ENCODE measurements at places on chromosomes 7 and 10.
A peak's percentile ranks its signal among the peaks of the same experiment; 100 is the strongest.

DNA sequence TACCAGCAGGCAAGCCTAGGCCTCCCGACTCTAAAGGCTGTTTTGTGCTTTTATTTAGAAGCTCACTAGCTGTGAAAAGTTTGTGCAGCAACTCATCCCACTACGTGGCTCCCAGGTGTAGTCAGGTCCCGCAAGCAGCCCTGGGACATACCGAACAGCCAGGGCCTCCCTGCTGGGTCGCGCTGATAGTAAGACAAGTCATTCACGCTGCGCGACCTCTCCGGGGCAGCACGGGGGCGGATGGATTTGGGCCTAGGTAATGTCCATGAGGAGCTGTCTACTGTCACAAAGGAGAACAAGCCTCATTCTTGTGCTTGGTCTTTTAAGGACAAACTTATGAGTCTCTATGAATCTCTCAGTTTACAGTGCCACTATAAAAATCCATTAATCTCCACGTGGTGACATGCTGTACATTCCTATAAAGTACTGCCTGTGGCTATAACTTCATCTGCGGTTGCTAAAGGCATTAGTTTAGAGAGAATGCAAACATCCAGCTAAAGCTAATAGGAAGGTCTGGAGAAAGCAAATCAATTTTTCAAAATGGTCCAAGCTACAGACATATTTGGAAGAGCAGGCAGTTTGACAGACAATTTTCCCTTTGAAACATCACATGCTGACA is 546.8 kb downstream of the PHTF2 start:
- peak; percentile 44 for DNase-seq

GRCh38 chr7:135959646-135960363 is 17.4 kb downstream of the MTPN start:
- no peak for DNase-seq

DNA sequence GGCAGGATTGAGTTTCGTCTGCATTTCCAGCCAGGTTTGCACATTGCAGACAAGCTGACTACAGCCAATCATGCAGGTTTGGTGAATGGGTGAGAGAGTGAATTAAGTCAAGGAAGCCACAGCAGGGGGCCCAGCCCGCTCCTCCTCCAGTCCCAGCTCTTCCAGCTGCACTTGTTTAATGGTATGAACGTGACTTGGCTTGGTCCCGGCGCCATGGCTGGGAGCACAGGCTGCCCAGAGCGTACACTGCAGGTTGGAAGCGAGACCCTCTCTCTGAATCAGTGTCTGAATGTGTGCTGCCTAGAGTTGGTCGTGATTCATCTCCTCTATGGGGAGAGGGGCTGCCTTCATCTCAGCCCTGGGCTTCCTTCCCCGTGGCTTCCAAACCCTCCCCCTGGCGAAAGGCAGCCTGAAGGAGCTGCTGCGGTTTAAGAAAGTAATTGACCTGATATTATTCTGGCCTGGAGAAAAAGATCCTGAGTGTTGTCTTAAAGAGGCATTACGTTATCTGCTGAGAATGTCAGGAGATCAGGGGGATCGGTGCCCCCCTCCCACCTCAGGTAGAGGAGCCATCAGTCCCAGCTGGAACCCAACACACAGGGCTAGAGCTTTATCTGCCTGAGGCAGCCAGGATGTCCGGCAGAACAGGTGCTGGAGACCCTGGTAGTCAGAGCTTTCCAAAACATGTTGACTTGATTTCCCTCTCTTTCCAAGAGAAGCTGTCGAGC is 132.1 kb downstream of the COL26A1 start:
- no peak for DNase-seq

- DNase-seq, result no peak
Observed at GRCh38 chr7:38746438-38746837, 115.3 kb upstream of the AMPH start.

DNA sequence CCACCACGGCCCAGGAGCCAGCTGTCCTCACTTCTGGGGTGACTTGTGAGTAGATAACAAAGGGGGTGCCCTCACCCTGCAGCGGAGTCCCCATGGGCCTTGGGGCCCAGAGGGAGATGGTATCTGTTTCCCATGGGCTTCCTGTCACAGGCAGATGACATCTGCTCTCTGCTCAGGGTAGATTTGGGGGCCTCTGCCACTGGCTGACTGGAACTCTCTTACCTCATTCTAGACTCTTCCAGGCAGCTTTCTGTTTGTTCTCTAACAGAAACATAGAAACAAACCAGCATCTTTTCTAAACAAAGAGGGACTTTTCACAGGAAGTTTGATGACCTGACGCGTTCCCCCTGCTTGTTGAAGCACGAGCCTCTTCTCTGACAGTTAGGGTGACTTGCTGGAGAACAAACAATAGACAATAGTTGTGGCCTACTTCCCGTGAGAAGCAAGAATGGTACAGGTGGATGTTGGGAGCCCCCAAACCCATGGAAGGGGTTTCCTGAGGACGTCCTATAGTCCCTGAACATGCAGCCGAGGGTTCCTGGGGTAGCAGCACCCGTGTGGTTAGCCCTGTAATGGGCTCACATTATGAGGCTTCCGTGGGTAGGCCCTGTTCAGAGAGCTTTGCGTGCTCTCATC is 61.6 kb downstream of the GRK5 start:
- DNase-seq, result no peak

- no peak for DNase-seq
Observed at GRCh38 chr10:114491419-114491818, 87.1 kb upstream of the AFAP1L2 start.

DNA sequence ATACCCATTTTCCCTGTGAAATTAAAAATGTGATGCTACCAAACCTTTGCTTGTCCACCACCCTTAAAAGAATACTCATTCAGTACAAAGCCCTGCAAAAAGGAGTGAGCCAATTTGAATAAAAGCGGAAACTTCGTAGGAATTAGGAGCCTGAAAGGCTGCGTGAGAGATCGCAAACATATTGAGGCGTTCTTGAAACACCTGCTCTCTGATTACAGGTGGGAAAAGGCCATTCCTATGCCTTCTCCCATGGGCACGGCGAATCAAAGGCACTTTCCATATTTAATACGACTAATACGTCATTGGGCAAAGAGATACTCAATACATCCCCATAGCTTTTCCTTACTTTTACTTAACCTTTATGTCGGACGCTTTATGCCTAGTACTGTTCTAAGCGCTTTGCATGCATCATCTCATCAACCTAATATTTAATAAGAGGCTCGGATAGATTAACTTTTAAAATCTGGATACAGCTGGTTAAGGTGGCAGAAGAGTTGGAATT is 30.9 kb upstream of the KMT2E start:
- no peak for DNase-seq

DNA sequence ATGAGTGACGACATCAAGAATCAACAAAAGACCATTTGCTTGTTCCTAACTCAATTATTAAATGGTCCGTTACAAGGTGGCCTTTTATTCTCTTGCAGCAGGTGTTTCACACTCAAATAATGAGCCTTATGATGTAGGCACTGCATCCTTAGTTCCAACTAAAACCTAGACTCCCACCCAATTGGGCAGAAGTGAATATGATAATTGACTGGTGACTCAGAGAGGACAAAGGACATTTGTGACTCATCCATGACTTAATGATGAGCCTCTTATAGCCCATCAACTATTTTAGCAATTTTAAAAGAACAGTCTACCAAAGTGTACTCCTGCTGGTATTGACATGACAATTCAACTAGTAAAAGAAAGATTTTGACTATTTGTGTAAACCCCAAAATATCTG is 1027.8 kb upstream of the PHF14 start:
- DNase-seq, result no peak

DNA sequence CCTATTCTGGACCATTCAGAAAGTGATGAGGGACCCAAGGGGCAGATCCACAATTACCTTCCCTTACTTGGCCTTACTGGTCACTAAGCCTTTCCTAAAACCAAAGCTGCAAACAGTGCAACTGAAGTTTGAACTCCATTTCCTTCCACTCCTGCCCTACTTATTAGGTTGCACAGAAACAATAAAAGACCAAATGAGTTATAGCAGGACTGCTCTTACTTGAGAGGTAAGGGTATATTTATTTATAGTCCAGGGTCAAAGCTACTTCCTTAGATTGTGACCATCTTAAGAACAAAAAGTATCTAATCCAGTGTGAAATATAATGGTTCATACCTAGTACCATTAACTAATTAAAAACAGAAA is 27.0 kb downstream of the CDK6 start:
- no peak for DNase-seq

DNA sequence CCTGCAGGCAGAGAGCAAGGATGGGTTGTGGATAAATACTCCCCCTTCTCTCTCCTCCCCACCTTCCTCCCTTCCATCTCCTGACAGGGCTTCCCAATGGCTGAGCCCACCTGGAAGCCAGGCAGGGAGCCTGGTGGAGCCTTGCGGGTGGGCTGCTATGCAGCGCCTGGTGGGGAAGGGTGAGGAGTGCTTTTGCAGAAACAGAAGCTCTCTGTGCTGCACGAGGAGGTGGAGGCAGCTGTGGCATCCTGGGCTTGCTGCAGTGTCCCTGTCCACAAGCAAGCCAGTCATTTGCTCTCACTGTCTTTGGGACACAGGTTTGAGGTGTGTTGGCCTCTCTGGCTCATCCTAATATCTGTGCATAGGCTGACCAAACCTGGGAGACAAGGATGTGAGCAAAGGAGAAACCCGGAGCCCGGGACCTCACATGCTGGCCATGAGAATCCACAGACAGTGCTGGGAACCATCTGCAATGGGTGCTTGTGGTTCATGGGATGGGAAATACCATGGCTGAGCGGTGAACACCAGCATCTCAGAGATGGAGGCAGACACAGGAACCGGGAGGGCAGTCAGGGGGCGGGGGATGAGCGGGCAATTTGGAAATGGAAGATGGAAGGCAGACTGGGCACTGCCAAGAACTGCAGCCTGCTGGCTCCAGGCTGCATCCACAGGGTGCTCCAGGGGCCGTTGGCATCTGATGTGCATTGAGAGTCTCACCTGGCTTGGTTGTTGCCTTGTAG is 364.2 kb downstream of the GLRX3 start:
- no peak for DNase-seq

DNA sequence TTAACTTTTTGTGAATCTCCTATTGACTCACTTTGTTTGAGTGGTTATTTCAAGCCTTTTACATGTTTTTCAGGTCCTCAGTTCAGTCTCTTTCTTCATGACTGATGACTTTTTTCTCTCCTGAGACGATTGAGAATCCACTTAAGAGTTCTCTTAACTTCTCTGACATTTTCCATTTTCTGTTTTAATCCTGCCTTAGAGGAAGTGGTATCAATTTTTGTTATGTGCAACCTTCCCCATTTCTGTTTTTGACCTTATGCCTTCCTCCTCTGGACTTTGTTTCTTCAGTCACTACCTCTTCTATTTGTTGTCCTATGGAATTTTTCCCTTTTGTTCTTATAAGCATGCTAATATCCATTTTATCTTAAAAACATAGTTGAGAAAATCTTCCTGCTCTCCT is 2.4 kb downstream of the PSMC2 start:
- DNase-seq, result no peak

- DNase-seq, result peak; percentile 3
Observed at GRCh38 chr7:39810710-39811109, 139.3 kb upstream of the CDK13 start.

GRCh38 chr7:30800785-30801252 is 29.6 kb downstream of the MINDY4 start:
- peak; percentile 39 for DNase-seq

DNA sequence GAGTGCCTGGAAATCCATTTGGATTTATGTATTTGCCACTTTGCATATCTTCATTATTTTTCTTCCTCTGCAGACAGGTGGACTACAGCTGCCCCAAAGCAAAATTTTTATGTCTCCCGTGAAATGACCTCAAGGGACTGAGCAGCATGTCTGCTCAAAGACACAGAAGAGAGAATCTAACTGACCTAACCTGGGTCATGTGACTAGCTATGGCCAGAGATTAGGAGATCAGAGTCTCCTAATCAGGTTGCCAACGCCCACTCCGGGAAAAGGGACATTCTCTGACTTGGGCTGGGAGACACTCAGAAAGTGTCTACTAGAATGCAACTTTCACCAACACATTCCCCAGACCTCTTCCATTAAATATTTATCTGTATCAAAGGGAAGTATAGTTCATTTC is 2.5 kb upstream of the BAMBI start:
- no peak for DNase-seq

DNA sequence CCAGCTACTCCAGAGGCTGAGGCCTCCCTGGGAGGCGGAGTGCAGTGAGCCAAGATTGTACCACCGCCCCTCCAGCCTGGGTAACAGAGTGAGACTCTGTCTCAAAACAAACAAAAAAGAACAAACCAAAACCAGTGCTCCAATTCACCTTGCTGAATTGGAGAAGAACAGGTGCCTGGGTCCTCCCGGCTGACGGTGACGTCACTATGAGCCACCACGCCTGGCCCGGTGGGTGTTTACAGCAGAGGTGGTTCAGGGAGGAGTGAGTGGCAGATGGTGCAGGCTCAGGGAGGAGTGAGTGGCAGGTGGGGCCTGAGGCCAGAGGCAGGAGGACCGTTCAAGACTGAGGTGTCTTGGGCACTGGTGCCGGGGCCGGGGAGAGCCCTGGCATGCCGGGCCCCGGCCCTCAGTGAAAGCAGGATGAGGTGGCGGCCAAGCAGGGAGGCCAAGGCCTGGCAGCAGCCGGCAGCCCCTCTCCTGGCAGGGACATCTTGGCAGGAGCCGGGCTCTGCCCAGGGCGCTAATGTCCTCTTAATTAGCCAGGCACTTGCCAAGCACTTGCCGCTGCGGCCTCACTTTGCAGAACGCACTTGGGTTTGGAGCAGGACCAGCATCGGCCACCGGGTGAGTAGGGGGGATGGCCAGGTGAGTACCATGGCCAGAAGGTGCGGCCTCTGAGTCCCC is 162.8 kb upstream of the TNRC18 start:
- no peak for DNase-seq

DNA sequence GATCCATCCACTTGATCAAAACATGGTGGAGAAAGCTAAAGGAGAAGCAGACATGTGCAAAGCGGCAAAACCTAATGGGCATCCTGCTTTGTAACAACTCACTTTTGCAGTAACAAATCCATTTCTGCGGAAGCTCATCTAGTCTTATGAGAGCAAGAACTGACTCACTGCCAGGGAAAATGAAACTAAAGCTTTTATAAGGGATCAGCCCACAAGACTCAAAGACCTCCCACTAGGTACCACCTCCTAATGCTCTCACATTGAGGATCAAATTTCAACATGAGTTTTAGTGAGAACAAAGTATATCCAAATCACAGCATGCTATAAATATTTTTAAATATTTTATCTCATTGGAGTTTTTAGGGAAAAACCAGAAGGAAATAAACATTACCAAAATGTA is 120.1 kb upstream of the GNAI1 start:
- DNase-seq, result no peak

DNA sequence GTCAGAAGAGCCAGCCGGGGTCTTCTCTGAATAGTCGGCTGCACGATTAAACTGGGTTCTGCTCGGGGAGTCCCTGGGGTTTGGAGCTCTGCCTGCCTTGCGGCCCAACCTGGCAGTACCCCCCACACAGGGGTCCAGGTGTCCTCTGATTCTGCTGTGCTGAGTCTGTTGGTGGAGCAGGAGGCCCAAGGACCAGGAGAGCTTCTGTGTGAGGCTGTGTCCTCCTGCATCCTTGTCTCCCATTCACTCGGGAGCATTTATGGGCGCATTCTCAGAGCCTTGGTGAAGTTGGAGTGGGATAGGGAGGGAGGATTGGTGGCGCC is 14.2 kb downstream of the INPP5A start:
- no peak for DNase-seq

GRCh38 chr7:2559283-2559950 is 638 bp downstream of the IQCE start:
- DNase-seq, result no peak

GRCh38 chr10:64463406-64463805 is 942.2 kb downstream of the REEP3 start:
- no peak for DNase-seq

Measured in HAP-1 (cell line).